ENCODE measurements at places on chromosomes 4 and X.
A peak's percentile ranks its signal among the peaks of the same experiment; 100 is the strongest.

- no peak for DNase-seq
These were observed 204.3 kb downstream of the VEGFC start for GRCh38 chr4:176588436-176588835.

- no peak for DNase-seq
These were observed 15.7 kb downstream of the PRKX start for GRCh38 chrX:3697701-3698279.

DNA sequence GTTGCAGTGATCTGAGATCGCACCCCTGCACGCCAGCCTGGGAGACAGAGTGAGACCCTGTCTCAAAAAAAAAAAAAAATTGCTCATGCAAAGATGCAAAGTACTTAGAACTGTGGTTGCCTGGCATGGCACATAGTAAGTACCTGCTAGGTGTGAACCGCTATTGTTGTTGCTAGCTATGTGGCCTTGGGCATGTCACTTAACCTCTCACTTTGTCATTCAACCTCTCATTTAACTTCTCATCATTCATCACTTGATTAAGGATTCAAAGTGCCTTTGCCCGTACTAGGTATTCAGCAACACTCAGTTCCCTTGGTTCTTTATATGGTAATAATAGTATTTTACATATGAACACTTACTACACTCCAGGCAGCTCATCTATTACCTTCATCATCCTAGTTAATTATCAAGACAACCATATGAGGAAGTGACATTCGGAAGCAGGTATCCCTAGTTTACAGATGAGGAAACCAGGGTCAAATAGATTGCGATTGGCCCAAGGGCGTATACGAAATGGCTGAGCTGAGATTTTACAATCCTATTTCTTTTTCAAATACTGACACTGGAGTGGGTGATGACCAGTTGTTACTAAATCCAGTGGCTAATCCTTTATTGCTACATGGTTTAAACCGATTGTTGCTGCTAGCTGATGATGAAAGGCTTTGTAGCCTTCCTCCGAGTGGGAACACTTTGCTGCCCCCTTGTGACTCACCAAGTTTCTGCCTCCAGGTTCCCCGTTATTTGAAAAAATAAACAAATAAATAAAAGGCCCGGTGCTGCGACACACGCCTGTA, 28.8 kb upstream of the SOWAHD start:
- peak; percentile 41 for DNase-seq

GRCh38 chrX:122666601-122667000, 517.5 kb upstream of the GRIA3 start:
- no peak for DNase-seq

- DNase-seq, result no peak
These were observed 5.1 kb upstream of the SPON2 start for GRCh38 chr4:1177274-1178141.

GRCh38 chr4:5101571-5101970, 50.3 kb downstream of the STK32B start:
- DNase-seq, result no peak

GRCh38 chrX:118437283-118437682, 58.3 kb upstream of the DOCK11 start:
- no peak for DNase-seq

GRCh38 chr4:2306773-2307410, 45.0 kb upstream of the MXD4 start:
- no peak for DNase-seq

- no peak for DNase-seq
These were observed 9.8 kb upstream of the CISD2 start for GRCh38 chr4:102858828-102859464.

GRCh38 chr4:114780205-114780604, 181.6 kb downstream of the UGT8 start:
- DNase-seq, result no peak

GRCh38 chrX:118345045-118345463, 852 bp upstream of the WDR44 start:
- no peak for DNase-seq

DNA sequence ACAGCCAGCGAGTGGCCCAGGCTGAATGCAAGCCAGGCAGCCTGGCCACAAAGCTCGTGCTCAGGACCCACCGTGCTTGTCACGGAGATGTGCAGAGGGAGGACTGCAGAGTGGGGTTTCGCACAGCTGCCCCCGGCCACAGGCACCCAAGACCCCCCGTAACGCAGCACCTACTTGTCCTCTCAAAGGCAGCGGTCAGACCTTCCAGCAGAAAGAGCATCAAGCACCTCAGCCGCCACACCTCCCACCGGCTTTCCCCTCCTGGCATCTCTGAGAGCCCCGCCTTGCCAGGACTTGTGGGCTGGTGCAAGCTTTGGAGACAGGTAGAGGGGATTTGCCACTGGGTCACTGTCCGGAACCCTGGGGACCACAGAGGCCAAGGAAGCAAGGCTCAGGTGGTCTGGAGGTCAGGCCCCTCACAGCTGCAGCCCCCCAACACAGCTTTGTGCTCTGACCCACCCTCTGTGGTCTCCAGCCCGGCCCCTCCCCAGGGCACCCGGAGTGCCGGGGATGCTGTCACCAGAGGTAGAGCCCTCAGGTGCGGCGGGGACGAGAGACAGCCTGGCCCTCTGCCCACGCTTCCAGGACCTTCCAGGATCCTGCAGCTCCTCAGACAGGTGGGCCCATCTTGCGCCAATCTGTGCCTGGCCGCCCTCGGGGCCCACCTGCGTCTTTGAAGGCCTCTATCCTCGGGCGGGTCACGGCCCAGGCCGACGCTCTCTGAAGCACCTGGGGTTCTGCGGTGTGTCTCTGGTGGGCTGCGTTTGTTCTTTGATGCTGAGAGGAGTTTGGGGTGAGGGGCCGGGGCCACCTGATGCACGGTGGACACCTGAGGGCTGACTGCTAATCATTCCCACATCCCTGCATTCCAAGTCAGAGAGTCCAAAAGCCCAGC, 34.4 kb upstream of the HMX1 start:
- no peak for DNase-seq

GRCh38 chr4:138249132-138249531, 7.0 kb upstream of the SLC7A11 start:
- DNase-seq, result no peak

GRCh38 chr4:140993370-140993769, 139.9 kb downstream of the RNF150 start:
- DNase-seq, result no peak

DNA sequence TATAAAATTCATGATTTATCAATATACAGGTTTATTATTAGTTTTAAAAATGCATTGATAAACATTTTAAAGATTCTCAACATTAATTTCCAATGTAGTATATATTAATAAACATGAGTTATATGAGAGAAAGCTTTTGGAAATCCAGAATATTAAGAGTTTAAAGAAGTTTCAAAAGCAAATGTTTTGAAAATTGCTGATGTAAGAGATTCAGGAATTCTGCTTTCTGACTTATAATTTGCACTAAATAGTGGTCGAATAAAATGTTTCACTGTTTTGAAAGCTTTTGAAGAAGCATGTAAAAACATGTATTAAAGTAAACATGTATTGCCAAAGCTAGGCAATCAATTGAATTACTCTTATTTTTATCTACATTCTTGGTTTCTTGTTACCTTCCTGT, 151.2 kb upstream of the CXorf51B start:
- no peak for DNase-seq

DNA sequence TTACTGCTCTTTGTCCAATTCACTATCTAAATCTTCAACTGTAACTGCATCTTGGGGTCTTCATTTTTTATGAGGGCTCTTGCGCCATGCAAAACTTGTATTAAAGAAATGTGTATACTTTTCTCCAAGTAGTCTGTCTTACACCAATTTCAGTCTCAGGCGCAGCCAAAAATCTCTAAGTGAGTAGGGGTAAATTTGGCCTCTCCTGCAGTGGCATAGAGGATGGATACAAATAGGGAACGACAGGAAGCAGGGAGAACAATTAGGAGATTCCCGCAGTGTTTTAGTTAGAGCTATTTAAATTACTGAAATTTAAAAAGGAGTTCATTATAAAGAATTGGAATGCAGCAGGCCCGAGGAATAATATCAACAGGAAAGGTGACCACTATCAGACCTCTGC, 30.2 kb downstream of the DMP1 start:
- DNase-seq, result no peak

- no peak for DNase-seq
These were observed 114.6 kb upstream of the SH3RF1 start for GRCh38 chr4:169385376-169385775.

- no peak for DNase-seq
These were observed 77.9 kb downstream of the MTMR1 start for GRCh38 chrX:150771116-150771515.

DNA sequence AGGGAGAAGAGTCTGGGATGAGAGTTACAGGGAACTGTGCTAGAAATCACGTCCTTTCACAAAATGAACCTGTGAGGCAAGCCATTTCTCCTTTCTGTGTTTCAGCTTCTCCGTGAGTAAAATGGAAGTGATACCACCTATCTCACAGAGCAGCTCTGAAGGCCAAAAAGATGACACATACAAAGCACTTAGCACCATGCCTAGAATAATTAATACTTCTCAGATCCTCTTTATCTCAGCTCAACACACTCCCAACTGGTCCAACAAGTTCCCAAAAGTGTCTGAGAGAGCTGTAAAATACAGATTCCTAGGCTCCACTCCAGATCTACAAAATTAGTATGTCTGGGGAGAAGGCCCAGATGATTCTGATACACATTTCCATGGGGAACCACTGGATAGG, 38.3 kb downstream of the LHFPL1 start:
- no peak for DNase-seq

GRCh38 chr4:124070688-124071484, 641.6 kb downstream of the ANKRD50 start:
- no peak for DNase-seq

DNA sequence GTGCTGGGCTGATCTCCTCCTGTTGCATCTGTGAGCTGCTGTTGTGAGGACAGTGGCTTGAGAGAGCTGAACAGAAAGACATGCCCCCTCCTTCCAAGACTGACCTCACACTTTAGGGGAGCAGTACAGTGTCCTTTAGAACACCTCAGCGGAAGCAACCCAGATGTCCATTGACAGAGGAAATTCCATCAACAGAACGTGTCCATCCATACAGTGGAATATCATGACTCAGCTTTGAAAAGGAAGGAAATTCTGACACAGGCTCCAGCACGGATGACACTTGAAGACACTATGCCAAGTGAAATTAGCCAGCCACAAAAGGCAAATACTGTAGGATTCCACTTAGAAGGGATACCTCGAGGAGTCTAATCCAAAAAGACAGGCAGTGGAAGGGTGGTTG, 103.5 kb downstream of the GPR143 start:
- DNase-seq, result no peak

DNA sequence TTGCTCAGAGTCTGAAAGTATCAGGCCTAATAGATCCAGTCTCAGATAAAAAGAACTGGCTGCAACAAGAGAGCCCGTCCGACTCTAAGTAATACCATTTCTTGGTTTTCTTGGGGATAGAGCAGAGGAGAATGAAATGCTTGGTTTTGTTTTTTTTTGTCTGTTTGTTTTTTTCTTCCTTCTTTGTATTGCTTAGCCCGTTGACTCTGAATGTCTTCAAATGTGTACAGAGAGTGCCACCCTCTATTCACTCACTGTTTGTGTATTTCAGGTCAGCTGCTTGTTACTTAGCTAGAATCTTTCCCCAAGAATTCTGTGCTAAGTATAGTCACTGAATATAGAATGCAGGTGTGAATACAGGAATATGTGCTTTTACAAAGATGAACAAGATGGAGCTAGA, 5.7 kb upstream of the TMEM156 start:
- DNase-seq, result no peak

DNA sequence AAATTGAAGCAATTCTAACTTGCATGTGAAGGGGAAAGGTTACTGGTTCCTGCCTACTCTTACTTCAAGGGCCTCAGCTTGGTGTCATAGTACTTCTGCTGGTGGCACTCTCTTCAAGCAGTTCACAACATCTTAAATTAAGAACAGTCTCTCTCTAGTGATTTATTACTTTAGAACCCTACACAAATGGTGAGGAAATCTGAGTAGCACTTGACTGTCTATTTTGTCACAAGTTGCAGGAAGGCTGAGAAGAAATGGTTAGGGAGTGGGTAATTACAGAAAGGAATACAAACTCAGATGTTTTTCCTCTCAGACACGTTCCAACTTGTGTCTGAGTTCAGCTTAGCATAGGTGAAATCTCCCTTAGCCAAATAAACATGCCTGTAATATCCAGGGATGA, 242.3 kb upstream of the GRIA3 start:
- no peak for DNase-seq

GRCh38 chr4:29805916-29806480, 914.2 kb upstream of the PCDH7 start:
- DNase-seq, result no peak

DNA sequence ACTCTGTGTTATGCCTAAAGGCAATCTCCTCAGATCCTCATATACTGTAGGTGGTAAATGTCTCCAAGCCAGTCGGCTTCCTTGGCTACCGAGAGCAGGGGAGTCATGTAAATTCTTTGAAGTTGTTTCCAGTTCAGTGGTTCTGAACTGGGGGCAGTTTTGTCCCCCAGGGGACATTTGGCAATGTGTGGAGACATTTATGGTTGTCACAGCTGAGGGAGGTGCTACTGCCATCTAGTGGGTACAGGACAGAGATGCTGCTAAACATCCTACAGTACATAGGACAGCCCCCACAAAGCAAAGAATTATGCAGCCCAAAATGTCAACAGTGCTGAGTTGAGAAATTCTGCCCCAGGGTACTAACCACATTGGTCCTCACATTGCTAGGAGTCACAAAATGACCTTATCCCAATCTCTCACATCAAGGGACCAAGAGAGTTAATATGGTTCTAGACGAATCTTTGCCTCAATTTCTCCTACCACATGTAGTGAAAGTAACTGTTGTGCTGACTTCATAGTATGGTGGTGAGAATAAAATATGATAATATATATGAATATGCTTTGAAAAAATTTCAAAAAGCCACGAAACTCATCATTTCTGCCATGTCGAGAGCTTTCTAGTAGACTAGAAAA, 104.4 kb upstream of the ARHGAP24 start:
- DNase-seq, result no peak

DNA sequence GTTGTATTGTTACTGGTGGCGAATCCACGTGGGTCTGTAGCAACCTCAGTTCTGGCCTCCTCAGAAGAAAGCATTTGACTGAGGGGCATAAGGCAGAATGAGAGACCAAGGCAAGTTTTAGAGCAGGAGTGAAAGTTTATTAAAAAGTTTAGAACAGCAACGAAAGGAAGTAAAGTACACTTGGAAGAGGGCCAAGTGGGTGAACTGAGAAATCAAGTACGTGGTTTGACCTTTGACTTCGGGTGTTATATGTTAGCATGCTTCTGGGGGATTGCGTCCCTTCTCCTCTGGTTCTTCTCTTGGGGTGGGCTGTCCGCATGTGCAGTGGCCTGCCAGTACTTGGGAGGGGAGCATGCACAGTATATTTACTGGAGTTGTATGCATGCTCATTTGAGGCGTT, 232.7 kb upstream of the GATB start:
- no peak for DNase-seq

- no peak for DNase-seq
These were observed 48.4 kb upstream of the SLC7A3 start for GRCh38 chrX:70979136-70979762.

- DNase-seq, result no peak
These were observed 288.6 kb upstream of the NR3C2 start for GRCh38 chr4:148730766-148731165.

- no peak for DNase-seq
These were observed 2466.9 kb downstream of the PCDH7 start for GRCh38 chr4:33187035-33187434.

- DNase-seq, result no peak
These were observed 110.4 kb upstream of the BEND4 start for GRCh38 chr4:42262701-42263490.
